ENCODE measurements at places on chromosomes 6 and 20.

GRCh38 chr6:166057431-166057830, 110.2 kb downstream of the TBXT start:
- no peak for DNase-seq

GRCh38 chr6:31948753-31949413, 3.0 kb downstream of the CFB start:
- DNase-seq, result no peak

GRCh38 chr6:57248311-57248895, 26.3 kb upstream of the RAB23 start:
- no peak for DNase-seq

- peak; percentile 24 for DNase-seq
These were observed 115.6 kb downstream of the TMEM170B start for GRCh38 chr6:11653028-11653583.

GRCh38 chr6:53706525-53706924, 41.0 kb upstream of the KLHL31 start:
- DNase-seq, result no peak

- DNase-seq, result no peak
These were observed 581.8 kb upstream of the MMS22L start for GRCh38 chr6:97864826-97865225.

DNA sequence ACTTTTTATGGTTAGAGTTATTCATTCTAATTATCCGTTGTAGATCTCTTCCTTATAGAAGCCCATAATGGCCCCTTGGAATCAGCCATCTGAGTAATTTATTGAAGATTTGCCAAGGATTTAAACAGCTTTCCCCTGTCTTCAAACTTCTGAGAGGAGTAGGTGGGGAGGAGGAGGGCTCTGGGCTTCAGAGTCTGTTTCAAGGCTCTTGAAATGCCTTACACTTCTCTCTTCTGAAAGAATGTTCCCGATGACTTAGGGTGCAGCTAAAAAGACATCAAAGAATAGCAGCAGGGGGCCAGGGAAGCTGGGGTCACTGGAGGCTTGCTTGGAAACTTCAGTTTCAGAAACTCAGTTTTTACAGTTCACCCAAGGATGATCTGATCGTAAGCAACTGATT, 165.3 kb downstream of the ZDHHC14 start:
- DNase-seq, result no peak

DNA sequence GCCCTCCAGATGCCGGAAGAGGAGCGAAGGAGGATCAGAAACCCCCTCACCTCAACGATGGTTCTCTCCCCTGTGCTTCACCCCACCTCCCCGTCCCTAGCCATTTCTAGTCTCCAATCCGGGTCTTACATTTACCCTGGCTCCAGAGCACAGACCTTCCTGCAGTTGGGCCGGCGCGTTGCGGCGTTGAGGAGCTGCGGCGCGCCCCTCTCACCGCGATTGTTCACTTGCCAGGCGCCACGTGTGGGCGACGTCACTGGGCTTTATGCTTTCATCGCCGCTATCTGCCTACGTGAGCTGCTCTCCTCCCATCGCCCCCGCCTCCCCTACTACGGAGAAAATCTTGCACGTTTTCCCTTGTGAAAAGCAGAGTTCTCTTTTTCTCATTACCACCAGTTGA, at the start of gene CRISP2:
Gene CRISP2 (minus strand): TSS at position 198 of the 400 bp plus-strand sequence. CDS start 4,347 bp downstream, outside the sequence.
- no peak for DNase-seq

Data from stimulated activated naive CD4-positive, alpha-beta T cell treated with Interleukin-2 at 50 U/mL for 16 hours (primary cell).